GM19239 (cell line): ENCODE measurements at places on chromosomes 13 and 19.

DNA sequence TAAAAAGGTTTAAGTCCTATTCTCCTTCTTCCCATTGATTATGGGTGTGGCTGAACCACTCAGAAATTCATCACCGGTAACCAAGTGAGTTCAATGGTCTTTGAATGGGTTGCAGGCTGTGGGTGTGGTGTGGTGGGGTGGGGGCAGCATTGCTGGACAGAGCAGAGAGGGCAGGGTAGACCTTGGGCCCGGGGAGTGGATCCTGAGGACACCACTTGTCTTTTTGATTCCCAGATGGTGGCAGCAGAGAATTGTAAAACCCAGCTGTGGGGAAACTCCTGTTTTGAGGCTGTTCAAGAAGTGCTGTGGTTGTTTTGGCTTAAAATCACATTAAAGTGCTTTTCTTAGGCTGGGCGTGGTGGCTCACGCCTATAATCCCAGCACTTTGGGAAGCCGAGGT is 45.8 kb upstream of the RGCC start:
- no peak for DNase-seq

GRCh38 chr13:23059173-23059572 is 121.6 kb upstream of the SGCG start:
- DNase-seq: no peak

- DNase-seq: no peak
These were observed 1265.5 kb downstream of the PCDH9 start for GRCh38 chr13:65964672-65965071.

DNA sequence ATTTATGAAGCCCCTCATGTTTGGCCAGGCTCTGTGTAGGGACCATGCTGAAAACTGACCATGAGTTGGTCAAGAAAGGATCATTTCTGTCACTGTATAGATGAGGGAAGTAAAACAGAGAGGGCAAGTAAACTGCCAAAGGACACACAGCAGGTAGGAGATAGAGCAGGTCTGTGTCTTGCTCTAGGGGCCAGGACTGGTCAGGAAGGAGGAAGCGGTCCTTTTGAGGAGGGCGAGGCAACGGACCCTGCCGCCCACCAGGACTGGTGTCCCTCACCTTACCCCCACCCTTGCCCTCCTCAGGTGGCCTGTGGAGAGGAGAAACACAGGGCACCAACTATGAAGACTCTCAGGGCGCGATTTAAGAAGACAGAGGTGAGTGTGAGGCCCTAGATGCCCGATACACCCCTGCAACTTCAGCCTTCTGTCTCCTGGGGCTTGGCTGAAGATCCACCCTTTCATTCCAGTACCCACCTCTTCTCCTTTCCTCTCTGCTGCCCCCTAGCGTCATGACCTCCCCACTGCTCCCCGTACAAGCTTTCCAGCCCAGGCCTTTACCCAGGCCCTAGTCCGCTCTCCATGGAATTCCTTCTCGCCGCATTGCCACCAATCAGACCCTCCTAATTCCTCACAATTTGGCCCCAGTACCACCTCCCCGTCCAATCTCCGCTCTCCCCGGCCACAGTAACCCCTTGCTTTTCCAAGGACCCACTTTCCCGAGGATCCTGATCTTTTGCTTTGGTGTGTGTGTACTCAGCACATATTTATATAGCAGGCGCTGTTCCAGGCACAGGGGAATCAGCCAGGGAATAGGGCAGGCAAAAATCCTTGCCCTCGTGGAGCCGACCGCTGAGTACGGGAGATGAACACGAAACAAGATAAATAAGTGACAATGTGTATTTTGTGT is 3.9 kb downstream of the ANKRD24 start:
- DNase-seq: peak; percentile 76

- no peak for DNase-seq
These were observed 2.8 kb downstream of the THAP8 start for GRCh38 chr19:36051236-36051635.

DNA sequence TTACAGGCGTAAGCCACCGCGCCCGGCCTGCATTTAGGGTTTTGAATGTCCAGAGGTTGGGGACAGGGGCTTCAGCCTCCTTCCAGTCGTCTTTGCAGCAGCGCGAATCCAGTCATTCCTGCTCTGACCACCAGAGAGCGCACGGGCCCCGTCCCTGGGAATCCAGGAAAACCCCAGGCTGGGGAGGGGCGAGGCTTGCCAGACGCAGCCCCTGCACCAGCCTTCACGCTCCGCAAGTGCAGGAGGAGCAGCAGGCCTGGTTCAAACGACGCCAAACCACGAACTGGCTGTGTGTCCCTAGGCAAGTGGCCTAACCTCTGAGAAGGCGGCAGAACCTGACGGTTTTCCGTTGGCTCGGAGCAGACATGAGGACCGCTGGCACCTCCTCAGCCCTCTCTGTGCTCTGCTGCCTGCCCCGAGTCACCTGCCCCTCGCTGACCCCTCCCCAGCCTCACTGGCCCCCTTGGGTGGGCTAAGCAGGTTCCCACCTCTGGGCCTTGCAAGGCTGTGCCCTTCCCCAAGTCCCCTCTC is 2.0 kb upstream of the RNF126 start:
- peak; percentile 91 for DNase-seq

DNA sequence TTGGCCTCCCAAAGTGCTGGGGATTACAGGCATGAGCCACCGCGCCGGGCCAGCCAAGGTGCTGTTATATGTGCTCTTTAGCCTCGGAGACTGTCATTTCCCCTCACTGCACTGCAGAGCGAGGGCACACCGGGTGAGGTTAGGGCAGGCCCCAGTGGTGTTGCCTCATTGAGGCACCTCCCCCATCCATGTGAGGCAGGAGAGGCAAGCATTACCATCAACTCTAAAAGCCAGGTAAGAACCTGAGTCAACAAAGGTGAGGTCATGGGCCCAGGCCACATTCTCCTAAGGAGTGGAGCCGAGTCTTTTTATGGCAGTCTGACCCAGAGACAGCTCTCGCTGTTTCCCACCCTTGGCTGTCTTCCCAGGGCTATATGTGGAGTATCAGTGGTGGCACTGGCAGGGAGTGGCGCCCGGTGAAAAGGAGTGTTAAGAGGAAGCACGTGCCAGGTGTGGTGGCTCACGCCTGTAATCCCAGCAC is 10.9 kb downstream of the B3GNT8 start:
- DNase-seq: no peak

DNA sequence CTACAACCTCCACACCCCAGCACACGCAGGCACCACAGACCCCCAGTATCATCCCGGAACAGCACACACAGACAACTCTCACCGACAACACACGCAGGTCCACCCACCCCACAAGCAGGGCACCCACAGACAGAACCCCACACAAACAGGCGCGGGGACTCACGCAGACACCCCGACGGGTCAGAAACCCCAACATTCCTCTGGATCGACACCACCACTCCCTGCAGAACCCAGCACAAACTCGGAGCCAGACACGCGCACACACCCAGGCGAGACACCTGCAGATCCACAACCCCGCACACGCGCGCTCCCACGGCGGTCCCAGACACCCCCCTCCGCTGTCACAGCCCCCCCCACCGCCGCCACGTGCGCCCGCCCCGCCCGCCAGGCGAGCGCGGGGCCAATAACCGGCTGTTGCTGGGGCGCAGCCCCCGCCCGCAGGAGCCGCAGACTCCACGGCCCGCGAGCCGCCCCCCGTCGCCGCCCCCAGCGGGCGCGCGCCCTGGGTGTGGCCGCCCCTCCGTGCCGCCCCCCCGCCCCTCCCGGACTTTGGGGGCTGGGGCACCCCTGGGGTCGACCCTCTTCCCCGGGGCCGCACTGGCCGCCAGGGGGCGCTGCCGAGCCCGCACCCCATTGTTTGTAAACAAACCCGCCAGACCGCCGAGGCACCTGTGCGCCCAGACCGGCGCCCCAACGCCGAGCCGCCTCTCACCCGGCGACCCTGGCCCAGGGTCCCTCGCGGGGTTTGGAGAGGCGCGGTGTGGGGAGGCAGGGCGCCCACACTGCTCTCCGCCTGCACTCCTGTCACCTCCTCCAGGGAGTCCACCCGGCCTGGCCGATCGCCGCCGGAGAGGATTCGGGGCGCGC is 712 bp downstream of the BBC3 start:
- DNase-seq: no peak

- DNase-seq: no peak
These were observed 22.6 kb downstream of the STARD13 start for GRCh38 chr13:33262997-33263396.

- no peak for DNase-seq
These were observed 995 bp upstream of the MKNK2 start for GRCh38 chr19:2051773-2052704.

- DNase-seq: no peak
These were observed 4.1 kb upstream of the TLE6 start for GRCh38 chr19:2973229-2973628.

- no peak for DNase-seq
These were observed 33.6 kb upstream of the EPHX3 start for GRCh38 chr19:15265850-15266248.

GRCh38 chr19:24101459-24102115 is 14.6 kb downstream of the ZNF254 start:
- no peak for DNase-seq

DNA sequence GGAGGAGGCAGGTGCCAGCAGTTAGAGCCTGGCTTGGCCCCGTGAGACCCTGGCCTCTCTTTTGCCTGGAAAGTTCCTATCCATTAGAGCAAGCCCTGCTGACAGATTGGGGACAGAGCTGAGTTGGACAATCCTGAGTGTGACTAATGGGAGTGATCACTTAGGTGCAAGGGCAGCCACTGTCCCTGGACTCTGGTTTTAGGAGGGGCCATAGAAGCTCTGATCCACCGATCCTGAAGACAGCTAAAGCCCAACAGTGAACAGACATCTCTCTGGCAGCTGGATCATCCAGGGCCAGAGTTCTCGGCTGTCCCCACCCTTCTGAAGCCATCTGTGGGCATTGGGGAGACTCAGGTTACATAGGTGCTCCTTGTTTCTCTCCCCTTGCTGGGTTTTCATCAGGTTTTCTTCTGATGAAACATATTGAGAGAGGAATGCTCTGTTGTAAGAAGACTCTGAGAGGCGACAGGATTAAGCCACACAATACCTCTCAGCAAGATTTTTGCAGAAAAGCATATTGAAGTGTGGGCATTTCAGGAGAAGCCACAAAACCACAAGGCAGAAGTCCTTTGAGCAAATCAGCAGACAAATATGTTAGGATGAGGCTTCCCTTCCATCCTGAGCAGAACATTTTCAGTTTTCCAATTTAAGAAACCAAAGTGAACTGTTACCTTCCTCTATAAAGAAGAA is 288.0 kb upstream of the MAB21L1 start:
- DNase-seq: no peak

- DNase-seq: no peak
These were observed 500 bp downstream of the SMIM24 start for GRCh38 chr19:3479834-3480215.

GRCh38 chr13:85417807-85418206 is 381.4 kb downstream of the SLITRK6 start:
- DNase-seq: no peak

GRCh38 chr19:38729653-38730469 is 14.4 kb downstream of the CAPN12 start:
- DNase-seq: peak; percentile 78

DNA sequence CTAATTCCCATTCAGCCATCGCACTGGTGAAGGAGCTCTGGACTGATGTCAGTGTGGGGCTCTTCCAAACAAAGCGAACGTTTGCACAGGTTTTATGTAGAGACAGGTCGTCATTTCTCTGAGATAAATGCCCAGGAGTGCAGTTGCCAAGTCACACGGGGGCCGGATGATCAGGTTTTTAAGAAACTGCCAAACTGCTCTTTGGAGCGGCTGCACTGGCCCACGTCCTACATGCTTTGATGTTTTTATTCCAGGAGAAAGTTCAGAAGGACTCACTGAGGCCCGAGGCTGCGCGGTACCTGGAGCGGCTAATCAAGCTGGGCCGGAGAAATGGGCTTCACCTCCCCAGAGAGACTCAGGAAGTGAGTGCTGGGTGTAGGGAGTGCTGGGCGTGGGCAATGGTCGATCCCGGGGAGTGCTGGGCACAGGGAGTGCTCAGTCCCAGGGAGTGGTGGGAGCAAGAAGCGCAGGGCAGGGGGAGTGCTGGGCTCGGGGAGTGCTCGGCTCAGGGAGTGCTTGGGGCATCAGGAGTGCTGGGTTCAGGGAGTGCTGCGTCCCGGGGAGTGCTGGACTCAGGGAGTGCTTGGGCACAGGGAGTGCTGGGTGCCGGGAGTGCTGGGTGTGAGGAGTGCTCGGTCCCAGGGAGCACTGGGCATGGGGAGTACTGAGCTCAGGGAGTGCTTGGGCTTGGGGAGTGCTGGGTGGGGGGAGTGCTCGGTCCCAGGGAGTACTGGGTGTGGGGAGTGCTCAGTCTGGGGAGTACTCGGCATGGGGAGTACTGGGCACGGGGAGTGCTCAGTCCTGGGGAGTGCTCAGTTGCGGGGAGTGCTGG is 10.7 kb downstream of the THOP1 start:
- DNase-seq: no peak

DNA sequence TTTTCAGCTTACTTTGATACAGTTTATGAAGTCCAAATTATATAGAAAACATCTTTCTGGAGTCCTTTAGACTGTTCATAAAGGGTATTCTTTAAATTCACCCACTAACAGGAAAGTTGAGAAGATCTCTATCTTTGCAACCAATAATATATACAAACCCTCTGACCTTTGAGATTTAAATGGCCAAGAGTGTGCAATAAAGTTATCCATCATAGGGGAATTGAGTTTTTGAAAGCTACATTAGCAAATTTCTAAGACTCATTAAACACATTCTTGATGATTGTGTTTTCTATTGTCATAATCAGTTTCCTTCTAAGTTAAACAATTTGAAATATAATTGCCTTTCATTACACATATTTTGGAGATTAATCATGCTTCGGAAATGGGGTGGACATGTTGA is 15.9 kb downstream of the FLT1 start:
- no peak for DNase-seq

- DNase-seq: no peak
These were observed 39.6 kb downstream of the C1QTNF9 start for GRCh38 chr13:24348797-24349515.

DNA sequence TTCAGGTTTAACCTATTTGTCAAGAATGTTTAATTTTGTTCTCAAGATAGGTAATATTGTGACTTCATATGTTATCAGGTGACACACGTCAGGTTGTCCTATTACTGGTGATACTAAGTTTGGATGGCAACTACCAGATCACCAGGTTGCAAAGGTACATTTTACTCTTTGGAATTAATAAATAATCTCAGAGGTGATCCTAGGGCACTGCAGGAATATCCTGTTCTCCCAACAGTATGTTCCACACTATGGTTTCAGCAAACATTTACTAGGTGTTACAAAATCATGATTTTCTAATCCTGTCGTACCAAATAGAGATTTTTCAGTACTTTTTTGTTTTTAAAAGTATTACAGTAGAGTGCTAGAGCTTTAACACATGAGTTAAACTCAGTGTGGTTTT is 29.3 kb upstream of the MYCBP2 start:
- DNase-seq: no peak

DNA sequence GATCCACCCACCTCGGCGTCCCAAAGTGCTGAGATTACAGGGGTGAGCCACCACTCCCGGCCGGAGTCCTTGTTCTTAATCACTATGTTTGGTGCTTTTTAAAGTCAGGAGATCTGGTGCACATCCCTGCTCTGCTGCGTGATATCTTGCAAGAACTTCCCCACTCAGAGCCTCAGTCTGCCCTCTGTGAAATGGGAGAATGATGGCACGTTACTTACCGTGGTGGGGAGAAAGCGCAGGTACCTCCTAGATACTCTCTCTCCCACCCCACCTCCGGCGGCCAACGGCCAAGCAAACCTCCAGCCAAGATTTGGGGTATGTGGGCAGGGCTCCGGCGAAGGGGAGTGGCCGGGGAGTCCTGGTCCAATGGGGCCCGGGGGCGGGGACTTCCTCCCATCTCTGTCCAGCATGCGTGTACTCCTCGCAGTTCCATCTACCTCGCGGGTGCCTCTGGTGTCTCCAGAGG is at the start of gene RYR1:
TSS of gene RYR1 (plus strand) at position 424 of the 466 bp plus-strand sequence. CDS start 139 bp downstream, outside the sequence.
- peak; percentile 65 for DNase-seq
